ENCODE measurements at places on chromosomes 16 and 17.

- no peak for DNase-seq
Measured at GRCh38 chr16:75023009-75023408, 24.2 kb downstream of the ZNRF1 start.

DNA sequence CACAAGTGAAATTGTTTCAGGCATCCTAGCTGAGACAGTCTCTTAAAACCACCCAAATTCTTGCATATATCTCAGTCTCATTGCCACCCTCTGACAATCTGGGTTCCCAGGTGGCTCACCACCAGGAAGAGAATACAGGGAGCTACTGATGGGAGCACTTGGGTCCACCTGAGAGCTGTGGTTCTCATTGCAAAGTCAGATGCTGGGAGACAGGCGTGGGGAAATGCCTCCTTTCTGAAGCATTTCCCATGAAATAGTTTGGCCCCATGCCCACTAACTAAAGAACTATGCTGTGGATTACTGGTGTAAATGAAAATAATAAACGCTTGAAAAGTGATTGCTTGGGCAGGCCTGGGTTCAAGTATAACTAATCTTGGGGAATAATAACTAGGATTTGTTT, 70.3 kb downstream of the CMC2 start:
- DNase-seq = no peak

DNA sequence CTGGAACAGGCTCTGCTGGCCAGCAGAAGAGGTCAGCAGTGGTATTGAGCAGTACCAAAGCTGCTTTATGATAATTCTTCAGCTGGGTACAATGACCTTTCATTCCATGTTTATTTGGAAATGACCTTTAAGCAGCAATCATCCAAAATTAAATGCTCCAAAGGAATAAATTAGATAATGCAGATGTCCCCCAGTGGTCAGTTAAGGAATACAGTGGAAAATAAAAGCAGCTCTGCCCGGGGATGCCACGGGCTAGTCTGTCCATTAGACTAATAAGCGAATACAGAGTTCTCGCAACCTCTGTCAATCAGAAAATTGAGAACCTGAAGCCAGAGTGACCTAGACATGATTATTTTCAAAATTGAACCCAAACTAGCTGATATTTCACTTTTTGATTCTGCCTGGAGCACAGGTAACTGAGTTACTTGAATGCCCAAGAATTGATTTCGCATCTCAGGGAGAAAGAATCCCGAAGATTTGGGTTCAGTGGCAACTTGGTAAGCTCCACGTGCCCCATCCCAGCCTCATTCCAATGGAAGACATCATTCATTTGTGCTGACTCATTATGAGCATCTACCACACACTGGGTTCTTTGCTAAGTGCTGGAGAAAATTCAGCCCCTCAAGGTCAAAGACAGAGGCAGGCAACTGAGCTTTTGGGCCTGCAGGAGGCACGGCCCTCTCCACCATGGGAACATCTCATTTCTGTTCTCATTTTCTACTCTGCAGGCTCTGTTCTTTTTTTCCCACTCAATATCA, 34.4 kb upstream of the SLC39A11 start:
- no peak for DNase-seq

DNA sequence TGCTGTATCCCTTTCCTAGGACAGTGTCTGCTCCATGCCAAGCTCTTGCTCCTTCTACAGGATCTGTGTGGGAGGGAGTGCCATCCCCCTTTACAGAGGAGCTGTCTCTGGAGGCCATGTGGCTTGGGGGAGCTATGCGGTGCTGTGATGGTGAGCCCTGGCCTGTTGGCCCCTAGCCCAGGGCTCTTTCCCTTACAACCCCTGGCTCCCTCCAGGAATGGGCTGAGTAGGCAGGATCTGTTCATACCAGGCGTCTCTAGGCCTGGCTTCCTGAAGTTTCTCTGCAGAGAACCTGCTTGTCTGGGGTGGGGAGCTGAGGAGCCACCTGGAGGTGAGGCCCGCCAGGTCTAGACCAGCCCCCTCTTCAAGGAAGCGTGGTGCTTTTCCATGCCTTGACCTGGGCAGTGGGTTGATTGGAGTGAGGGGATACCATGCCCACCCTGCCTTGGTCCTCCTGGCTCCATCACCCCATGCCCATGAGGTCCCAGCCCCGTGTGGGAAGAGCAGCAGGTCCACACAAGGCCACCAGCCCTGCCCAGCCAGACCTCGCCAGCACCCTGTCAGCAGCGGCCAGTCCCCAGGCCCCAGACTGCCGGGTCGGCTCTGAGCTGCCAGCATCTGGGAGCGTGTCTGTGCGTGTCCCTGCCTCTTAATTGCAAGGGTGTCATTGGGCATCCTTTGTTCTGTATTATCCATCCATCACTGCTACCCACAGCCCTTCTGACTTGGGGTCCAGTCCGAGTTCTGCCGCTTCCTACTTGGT, 14.7 kb downstream of the LLGL2 start:
- no peak for DNase-seq

GRCh38 chr17:49690256-49690655, 12.4 kb upstream of the SPOP start:
- DNase-seq = no peak

DNA sequence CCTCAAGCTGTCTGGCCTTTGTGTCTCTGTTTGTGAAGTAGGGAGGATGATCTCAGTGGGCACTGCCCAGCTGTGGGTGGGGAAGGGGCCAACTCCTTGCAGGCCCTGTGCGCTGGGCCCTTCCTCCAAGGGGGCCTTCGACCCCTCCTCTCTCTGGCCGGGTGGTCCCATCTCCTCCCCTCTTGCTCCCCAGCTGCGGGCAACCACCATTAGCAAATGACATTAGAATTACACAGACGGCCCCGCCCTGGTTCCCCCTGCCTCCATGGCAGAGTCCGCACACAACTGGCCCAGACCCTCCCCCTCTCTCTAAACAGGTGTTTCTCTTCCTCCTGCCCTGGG, 2.5 kb upstream of the SLC6A4 start:
- no peak for DNase-seq

GRCh38 chr17:64153565-64154312, 23.8 kb upstream of the ERN1 start:
- DNase-seq = no peak

DNA sequence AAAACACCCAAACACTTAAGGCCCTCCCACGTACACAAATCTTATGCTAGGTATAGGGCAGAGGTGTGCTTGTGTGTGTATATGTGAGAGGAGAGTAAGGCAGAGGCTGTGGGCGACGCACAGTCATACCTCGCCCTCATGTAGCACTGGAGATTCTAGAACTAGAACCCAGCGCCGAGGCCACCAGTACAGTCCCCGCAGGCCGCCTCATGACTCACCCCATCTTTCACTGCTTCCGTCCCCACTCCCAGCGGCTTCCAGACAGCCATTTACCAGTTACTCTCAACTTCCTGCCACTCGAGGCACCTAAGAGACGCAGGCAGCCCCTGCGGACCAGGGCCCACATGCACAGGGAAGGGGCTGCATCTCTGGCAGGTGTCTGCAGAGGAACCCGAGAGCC, 23.2 kb upstream of the CYTH1 start:
- peak; percentile 29 for DNase-seq

DNA sequence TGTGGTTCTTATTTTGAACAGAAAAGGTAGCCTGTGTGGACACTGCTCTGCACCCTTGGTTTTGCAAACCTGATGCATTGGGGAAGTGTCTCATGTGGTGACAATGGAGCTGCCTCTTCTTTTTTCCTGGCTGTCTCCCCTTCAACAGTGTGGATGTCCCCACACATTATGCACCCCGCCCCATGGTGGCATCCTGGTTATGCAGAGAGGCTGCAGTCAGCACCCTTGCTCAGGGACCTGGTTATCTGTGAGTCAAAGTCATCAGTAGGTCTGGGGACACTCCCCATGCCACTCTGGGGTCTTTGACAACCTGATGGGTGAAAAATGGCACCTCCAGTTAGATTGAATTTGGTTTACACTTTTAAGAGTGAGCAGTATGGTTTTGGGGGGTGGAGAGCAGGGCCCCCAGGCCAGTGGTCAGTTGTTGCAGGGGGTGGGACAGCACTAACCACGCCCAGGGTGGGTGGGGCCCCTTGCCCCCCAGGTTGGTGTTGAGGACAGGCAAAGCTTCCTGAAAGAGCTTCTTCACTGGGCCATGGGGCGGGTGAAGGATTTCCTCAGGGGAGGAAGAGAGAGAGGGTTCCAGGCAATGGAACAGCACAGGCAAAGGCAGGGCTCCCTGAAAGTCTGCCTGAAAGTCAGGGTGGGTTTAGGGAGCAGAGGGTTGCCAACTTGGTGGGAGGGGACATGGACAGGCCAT, 24.6 kb upstream of the KCNJ12 start:
- DNase-seq = no peak

DNA sequence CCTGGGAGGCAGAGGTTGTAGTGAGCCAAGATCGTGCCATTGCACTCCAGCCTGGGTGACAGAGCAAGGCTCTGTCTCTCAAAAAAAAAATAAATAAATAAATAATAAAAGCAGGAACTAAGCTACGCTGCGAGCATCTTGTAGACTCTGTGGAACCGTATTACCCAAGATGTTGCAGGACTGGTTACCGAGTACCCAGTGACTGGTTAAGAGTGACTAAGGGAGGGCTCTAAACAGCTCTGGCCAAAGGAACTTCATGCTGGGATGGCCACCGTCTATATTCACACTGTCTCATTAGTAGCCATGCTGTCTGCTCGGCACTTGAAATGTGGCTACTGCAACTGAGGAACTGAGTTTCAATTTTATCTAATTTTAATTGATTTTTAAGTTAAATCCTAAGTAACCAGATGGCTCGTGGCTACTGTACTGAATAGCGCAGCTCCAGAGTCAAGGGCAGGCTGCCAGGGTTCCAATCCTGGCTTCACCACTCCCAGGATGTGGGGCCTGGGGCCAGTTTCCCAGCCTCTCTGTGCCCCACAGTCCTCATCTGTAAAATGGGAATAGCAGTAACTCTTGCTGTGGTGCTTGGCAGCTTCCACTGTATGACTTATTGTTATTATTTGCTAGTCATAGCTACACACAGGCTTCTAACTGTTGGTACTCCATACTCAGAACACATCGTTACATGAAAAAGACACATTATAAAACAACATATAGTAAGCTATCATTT, 3.0 kb downstream of the NTAN1 start:
- DNase-seq = no peak

- no peak for DNase-seq
Measured at GRCh38 chr17:45164734-45165269, 3.1 kb downstream of the HEXIM2 start.

- DNase-seq = no peak
Measured at GRCh38 chr17:245611-246010, 64.2 kb upstream of the DOC2B start.

GRCh38 chr16:56610609-56611111, 2.3 kb downstream of the MT2A start:
- DNase-seq = no peak

GRCh38 chr17:4691686-4692085, 12.3 kb downstream of the PELP1 start:
- DNase-seq = no peak

DNA sequence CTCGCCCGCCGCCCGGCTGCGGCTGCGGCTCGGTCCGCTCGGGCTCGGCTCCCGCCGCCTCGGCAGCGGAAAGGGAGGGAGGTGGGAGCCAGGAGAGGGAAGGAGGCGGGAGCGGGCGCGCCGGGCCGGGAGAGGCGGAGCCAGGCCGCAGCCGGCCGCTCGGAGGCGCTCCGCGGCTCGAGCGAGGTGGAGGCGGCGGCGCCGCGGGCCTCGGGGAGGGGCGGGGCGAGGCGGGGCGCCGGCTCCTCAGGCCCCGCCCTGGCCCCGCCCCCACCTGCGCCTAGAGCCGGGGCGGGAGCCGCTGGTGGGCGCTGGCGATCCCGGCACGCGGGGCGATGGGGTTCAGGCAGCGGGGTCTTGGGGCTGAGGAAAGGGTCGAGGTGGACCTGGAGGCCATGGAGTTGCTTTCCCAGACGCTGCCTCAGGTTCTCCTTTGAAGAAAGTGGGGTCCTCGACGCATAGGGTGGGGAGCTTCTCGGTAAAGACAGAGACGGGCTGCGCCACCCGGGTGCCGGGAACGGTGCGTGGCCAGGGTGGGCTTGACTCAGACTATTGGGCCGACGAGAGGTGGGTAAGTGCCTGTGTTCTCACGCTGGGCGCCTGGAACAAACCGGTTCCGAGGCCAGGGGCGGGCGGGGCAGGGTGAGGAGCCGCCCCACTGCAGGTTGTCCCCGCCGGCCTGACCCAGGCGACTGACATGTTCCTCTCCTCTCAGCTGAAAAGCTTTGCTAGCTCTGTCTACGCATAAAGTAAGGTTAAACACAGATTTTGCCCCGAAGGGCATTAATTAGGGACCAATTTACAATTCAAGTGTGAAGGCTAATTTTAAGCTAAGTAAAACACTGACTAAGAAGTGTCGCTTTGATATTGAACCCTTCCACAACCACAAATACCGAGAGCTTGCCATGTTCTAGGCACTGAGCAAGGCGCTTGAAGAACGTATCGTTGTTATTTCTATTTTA, at the start of gene CMTM4:
CMTM4 (minus strand) TSS at position 75 of the 962 bp plus-strand sequence. CDS start 218 bp downstream, outside the sequence.
- peak; percentile 48 for DNase-seq

- DNase-seq = no peak
Measured at GRCh38 chr16:68299571-68300453, 10.9 kb downstream of the SLC7A6OS start.

All from activated CD4-positive, CD25-positive, alpha-beta regulatory T cell treated with anti-CD3 and anti-CD28 coated beads, Interleukin-2, amount 50 U/mL, for 16 hours (primary cell).